NCI-H2081 treated with DMSO at 0.1 percent for 48 hours (cell line): ENCODE measurements at places on chromosomes 11 and 22.

DNA sequence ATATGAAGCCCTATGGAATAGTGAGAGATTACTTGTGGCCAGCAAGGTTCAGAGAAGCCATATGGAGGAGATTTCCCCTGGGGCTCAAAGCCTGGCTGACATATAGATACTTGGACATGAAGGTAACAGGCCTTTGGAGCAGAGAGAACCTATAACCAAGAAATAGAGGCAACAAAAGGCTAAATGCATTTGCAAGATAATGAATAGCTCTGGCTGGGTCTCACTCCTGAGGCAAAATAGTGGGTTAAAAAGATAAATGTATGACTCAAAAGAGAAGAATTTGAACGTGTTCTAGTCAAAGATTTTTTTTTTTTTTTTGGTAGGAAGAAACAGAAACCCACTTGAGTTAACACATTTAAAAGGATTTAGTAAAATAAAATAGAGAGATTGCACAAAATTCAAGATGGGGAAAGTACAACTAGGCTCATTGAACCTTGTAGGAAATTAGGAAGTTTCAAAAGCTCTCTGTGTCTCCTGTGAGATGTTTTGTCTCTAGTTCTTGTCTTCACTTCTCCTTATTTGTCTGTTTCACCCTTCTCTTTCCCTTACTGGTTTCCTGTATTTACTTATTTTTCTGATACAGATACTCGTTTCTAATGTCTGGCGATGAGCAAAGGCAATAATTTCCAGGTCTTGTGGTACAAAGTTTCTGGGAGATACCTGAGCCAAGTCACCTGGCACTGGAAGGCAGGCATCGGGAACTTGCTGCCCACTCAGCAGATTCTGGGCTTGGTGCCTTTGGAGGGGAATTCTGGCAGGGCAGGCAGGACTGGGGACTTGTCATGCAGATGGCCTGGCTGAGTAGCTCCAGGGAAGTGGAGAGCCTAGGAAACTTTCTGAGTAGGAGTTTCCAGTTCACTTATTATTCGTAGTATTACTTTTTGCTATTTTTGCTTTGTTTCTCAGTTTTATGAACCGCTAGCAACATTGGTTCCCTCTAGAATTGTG is 49.2 kb upstream of the SESN3 start:
- DNase-seq: no peak

- DNase-seq: no peak
Measured at GRCh38 chr11:64762674-64763525, 3.1 kb upstream of the PYGM start.

GRCh38 chr11:87259736-87260135 is 222.0 kb downstream of the TMEM135 start:
- no peak for DNase-seq

GRCh38 chr11:84993386-84993785 is 633.8 kb downstream of the DLG2 start:
- DNase-seq: no peak

GRCh38 chr22:41919357-41920224 is 4.7 kb upstream of the SHISA8 start:
- DNase-seq: no peak

- no peak for DNase-seq
Measured at GRCh38 chr11:34214961-34215805, 109.8 kb downstream of the NAT10 start.

DNA sequence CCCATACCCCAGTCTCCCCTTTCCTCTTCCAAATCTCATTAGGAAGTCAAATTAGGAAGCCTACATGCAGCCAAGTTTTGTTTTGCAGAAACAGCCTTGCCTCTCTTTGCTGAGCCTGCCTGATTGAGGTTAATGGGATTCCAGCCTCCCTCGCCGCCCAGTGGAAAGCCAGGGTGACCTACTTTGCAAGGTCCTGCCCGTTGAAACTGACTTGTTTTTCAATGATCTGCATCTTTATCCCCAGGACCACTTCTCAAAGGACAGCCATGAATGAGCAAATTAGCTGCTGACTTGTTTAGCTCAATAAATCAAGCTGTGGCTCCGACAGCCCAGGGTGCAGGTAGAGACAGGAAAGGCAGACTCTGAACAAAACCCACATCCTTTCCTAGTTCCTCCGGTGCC is 110.4 kb downstream of the RRAS2 start:
- DNase-seq: no peak

DNA sequence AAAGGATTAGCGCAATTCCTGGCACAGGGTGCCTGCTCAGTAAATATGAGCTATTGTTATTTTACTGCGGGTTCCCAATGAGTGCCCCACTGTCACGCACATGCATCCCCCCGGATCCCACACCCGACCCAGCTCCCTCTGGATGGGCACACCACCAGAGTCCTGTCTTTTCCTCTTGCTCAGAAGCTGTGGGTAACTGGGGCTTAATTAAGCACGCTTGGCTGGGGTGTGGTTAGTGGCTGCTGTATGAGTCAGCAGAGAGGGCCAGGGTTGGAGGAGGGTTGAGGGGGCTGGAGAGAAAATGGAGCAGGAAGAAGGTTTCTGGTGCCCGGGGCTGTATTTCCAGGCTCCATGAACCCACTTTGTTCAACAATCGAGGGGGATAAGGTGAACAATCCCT is 30.3 kb upstream of the NECTIN1 start:
- DNase-seq: no peak

- no peak for DNase-seq
Measured at GRCh38 chr11:119880873-119881272, 151.9 kb upstream of the NECTIN1 start.

GRCh38 chr11:115247361-115247760 is 256.9 kb downstream of the CADM1 start:
- no peak for DNase-seq
